NCI-H2081 treated with DMSO at 0.1 percent for 48 hours (cell line): ENCODE measurements at places on chromosomes 6 and 20.

DNA sequence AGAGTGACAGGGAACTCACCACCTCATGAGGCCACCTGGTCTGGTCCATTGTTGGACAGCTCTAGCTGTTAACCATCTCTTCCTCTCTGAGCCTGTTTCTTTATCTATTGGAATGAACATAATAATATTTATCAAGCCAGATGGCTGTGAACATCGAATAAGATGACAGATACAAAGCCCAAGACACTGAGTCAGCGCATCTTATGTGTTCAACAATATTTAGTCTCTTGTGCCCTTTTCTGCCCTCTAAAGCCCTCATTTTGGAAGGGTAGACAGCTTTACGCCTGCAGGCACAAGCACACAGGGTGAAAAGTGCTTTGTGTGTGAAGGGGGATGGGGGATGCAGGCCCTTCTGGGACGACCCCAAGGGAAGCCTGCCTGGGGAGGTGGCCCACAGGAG is 164.0 kb downstream of the GRM4 start:
- DNase-seq = no peak

GRCh38 chr20:19549896-19550295 is 208.2 kb upstream of the RIN2 start:
- no peak for DNase-seq

DNA sequence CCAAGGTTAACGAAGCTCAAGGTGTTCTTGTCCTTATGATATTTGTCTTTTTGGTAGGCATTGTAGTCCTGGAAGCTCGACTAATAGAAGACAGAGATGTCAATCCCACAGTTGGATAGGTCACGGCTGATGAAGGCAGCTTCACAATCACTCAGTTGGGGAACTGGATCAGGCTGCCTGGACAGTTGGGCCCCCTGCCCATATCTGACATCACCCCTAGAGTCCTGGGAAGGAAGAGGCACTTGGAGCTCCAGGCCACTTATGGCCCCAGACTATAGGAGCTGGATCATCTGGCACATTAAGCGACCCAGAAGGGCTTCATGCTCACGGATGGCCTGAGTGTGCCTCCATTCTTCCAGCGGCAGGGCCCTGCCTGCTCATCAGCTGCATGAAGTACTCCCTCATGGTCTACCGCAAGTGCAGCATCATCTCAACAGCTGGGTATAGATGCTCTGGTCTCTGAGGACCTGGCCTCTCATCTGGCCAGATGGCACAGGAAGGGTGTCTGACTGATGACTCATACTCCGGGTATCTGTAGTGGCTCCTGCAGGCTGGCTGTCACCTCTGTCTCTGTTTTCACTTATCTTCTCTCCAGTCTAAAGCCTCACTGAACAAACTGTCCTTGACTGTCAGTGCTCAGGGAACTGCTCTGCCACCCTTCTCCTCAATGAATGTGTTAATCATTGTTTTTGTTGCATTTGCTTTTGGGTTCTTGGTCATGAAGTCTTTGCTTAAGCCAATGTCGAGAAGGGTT is 29.2 kb upstream of the SSR1 start:
- DNase-seq = no peak

GRCh38 chr6:45044086-45044485 is 284.0 kb upstream of the RUNX2 start:
- DNase-seq = no peak

DNA sequence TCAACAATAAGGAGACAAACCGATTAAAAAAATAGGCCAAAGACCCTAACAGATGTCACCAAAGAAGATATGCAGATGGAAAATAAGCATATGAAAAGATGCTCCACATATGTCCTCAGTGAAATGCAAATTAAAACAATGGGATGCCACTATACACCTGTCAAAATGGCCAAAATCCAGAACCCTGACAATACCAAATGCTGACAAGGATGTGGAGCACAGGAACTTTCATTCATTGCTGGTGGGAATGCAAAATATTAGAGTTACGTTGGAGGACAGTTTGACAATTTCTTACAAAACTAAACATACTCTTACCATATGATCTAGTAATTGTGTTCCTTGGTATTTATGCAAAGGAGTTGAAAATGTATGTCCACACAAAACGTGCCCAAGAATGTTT is 1.8 kb upstream of the ZNF184 start:
- DNase-seq = no peak

DNA sequence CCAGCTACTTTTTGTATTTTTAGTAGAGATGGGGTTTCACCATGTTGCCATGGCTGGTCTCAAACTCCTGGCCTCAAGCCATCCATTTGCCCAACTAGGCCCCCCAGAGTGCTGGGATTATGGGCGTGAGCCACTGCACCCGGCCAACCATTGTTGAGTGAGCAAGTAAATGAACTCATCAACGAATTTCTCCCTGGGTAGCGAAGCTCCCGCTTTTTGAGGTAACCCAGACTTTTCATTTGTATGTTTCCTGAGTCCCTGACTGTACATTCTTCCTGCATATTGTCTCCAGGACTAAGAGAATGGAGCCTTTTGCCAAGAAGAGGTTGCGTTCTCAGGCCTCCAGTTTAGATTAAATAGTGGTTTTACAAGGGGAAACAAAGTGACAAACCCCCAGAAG is 36.4 kb downstream of the RIPOR3 start:
- no peak for DNase-seq

GRCh38 chr20:64110411-64111068 is 3.2 kb upstream of the NPBWR2 start:
- no peak for DNase-seq

GRCh38 chr6:89117211-89118108 is at the start of gene SRSF12:
Gene SRSF12, minus strand, starts transcription at chr6:89118071. Its CDS starts 184 bp downstream, at chr6:89117887.
- DNase-seq = no peak

- no peak for DNase-seq
Measured at GRCh38 chr6:73521351-73521985, 636 bp upstream of the EEF1A1 start.

DNA sequence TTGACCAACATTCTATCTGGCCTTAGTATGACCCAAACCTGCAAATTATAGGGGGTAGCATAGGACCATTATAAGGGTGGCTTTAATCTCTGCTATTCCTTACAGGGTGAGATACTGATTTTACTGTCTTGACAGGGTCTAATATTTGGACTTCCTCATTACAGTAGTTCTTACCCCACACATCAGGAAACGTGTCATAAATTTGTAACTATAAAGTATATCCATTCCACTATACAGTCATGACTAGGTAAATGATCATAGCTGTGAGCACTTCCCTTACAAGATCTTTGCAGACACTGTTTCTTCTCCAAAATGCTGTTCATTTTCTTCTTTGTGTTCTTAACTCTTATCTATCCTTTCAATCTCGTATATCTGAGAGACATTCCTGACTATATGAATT is 518.7 kb upstream of the RNF217 start:
- no peak for DNase-seq

DNA sequence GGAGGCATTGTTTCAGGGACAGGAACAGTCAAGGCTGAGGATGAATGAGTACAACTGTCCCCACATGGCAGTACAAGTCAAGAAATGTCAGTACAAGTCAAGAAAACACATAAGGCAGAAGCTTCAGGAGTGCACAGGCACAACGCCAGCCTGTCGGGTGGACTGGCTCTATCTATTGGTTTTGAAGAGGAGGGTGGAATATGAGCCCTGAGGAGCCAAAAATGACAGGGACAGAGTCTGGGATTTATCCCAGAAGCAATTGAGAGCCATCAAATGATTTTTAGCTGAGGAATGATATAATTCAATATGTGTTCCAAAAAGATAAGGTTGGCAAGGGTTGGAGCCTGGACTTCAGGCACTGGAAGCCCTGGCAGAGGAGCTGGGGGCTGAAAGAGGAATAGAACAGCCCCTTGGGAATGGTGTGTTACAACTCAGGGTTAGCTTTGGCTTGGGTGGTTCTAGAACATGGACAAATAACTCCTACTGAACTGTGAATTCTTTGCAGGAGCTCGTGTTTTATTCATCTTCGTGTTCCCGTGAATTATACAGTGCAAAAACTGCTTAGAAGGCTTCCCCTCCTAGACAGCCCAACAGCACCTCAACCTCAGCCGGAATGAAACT is 425.7 kb upstream of the ARID1B start:
- DNase-seq = no peak

- DNase-seq = no peak
Measured at GRCh38 chr6:130547723-130548122, 181.9 kb downstream of the TMEM200A start.

DNA sequence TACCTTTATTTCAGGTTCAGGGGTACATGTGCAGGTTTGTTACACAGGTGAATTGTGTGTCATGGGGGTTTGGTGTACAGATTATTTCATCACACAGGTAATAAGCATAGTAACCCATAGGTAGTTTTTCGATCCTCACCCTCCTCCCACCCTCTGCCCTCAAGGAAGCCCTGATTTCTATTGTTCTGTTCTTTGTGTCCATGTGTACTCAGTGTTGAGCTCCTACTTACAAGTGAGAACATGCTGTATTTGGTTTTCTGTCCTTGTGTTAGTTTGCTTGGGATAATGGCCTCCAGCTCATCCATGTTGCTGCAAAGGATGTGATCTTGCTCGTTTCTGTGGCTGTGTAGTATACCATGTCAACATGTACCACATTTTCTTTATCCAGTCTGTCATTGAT is 66.0 kb downstream of the STK4 start:
- no peak for DNase-seq

DNA sequence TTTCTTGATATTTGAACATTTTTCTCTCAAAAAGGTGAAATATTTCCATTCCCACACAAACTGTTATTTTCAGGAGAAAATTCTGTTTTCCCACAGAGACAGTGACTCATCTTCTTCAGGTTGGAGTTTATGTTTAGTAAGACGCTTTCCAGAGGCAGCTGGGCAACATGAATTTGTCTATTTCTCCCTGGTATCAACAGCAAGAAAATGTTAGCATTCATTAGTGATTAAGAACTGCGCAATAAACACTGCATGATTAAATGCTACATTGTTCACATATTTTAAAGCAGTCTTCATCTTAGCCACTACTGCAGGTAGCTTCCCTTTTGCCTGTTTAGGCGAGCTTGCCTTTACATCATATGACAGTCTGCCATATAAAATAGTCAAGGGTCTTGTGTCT is 295.7 kb downstream of the C6orf118 start:
- no peak for DNase-seq

- no peak for DNase-seq
Measured at GRCh38 chr20:40844332-40844731, 155.3 kb upstream of the MAFB start.

- no peak for DNase-seq
Measured at GRCh38 chr6:978937-979685, 286.2 kb upstream of the EXOC2 start.

- no peak for DNase-seq
Measured at GRCh38 chr20:24605937-24606455, 136.6 kb downstream of the SYNDIG1 start.

GRCh38 chr20:51609251-51609650 is 66.7 kb upstream of the NFATC2 start:
- no peak for DNase-seq

GRCh38 chr6:89321131-89321970 is 6.3 kb upstream of the GABRR2 start:
- DNase-seq = no peak

DNA sequence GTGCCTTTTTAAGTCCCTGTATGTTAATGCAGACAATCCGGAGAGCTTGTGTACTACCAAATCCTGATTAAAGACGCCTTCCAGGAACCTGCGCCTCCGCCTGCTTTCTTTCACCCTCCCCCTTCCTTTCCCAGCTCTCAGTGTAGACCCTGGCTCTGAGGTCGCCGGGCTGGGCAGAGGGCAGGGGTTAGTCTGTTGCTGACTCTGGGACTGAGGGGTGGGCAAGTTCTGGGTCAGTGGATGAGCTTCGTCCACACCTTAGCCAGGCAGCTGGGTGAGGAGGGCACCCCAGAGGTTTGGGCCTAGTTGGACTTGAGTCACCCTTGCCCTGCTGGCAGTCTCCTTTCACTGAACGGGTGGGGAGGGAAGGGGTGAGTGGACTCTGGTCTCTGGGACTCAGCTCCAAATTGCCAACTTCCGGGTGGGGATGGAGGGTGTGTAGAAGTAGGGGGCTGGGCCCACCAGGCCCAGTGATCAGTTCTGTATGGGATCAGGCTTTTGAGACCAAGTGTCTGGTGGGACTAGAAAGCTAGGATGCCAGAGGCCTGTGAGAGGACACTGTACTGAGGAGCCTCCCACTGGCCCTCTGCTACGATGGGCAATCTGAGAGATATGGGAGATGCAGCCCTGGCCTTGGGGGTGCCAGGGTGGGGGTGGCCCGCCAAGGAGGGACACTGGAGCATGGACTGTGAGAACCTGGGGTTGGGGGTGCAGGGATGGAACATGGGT is 21.3 kb upstream of the SLC22A7 start:
- no peak for DNase-seq

DNA sequence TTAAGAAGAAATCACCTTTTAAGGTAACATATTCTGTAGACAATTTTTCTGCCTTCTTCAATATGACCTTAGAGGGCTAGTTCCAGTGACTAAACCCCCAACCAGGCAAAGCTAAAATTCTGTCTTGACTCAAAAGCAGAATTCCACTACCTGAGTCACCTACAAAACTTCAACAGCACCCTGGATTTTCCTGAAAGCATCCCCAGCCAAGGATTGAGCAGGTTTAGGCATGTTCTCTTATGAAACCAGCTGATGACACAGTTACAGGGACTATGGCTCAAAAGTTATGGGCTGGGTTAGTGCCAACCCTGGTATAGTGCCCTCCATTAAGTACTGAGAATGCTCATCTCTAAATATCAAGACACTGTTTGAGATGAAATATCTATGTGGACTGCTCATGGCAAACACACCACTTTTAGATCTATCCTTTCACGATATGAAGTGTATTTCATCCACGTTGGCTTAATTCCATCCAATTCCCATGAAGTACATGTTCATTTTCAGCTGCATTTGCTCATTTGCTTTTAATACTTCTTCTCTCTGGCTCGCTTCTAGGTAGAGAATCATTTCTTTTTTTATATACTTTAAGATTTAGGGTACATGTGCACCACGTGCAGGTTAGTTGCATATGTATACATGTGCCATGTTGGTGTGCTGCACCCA is 53.6 kb upstream of the TNFAIP3 start:
- DNase-seq = no peak

DNA sequence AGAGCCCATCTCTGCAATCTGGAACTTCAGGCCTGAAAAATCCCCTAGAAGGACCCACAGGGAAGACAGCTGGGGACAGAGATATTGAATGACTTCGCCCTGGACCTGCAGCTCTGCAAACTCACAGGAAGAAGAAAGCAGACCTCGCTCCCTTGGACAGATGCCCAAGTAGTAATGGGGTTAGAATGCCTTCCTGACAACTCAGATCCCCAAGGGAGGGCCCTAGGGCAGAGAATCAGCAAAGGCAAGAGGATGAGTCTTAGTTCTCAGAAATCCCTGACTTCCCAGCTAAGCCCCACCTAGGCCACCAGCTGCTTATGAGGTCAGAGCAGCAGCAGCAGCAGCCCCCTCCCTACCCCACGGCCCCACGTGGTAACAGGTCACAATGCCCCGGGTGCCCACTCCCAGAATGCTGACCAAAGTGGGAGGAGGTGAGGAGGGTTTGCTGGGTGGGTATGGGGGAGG is at the start of gene C20orf141:
C20orf141 (plus strand) TSS at position 401 of the 465 bp plus-strand sequence. CDS start 198 bp downstream, outside the sequence.
- DNase-seq = no peak

GRCh38 chr6:32761072-32761471 is 2.3 kb downstream of the HLA-DQB2 start:
- DNase-seq = no peak
